ENCODE measurements at places on chromosomes 7 and 10.

- no peak for DNase-seq
Measured at GRCh38 chr10:21247592-21247991, 277.9 kb downstream of the SKIDA1 start.

- no peak for DNase-seq
Measured at GRCh38 chr7:129157651-129158050, 13.1 kb downstream of the TSPAN33 start.

- no peak for DNase-seq
Measured at GRCh38 chr10:3123571-3124411, 48.8 kb downstream of the PITRM1 start.

DNA sequence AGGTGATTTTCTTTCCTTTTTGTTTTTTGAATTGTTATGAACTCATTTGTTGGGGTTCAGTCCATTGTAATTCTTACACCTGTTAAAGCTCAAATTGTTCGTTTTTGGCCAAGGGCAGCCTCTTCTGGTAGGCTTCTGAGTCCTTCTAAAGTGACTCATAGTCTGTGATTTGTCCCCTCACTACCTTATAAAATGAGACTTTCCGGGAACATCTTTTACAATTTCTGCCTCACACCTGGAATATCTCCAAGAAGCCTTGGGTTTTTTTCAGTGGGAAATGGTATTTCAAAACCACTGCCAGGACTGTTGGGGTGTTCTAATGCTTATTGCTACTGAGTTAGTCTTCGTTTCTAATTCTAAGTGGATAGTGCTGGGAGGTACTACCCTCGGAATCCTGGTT lies 56.7 kb downstream of the BMPR1A start:
- DNase-seq: no peak

- DNase-seq: no peak
Measured at GRCh38 chr7:31490796-31491314, 23.0 kb upstream of the ITPRID1 start.

DNA sequence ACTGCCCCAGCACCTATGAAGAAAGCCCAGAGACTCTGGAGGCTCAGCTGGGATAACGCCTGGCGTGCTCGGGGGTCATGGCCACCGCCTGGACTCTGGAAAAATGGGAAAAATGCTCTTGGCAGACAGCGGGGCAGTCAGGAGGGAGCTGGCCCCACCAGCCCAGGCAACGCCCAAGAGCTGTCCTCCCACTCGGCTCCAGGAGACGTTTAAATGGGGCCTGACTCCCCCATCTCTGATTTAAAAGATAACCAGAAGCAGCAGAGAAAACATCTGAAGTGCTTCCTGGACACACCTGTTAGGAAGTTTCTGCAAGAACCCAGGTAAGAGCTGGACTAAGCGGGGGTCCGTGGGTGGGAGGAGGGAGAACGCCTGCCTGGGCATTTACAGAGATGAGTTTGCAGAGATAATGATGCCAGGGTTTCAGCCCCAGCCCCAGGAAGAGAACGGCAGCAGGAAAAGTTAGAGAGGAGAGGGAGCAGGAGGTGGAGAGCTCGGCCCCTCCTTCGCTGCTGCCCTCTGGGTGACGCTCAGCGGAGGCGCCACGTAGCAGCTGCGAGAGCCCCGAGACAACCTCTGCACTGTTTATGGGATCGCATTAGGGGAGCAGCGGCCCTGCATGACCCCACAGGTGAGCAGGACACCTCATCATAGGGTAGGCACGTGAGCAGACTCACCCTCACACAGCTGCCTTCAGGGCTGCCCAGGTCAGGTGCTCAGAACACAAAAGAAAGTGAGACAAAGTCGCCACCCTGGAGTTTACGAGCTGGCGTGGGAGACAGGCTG lies 83.5 kb upstream of the INSIG1 start:
- no peak for DNase-seq

DNA sequence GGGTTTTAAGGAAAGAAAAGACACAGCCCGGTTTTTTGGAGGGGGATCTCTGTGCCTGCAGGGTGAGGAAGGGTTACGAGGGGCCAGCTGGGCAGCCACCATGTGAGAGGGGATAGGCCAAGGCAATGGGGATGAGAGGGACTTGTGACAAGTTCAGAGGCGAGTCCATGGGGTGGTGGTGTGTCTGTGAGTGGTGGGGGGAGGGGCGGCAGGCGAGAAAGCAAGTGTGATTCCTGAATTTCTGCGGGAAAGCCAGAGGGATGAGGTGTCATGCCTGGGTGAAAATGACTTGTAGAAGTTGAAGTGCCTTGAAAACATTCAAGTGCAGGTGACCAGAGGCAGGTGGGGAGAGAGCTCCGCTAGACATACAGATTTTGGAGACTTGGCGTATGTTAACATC lies 61.0 kb upstream of the RNF32 start:
- no peak for DNase-seq

DNA sequence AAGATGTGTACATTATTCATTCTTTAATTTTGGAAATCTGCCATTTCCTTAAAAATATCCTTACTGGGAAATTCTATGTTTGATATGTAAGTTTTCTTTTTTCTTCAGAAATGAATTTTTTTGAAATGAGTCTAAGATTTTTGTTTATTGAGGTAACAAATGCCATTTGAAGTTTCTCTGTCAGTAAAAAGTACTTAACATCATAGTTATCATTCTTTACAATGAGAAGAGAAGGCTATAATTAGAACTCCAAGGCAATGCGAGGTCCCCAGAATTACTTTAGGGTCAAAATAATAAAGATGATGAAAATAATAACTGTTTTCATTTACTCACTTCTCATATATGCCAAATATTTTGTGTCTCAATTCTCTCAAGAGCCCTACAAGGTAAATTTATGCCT lies 37.0 kb upstream of the RHOBTB1 start:
- DNase-seq: no peak

GRCh38 chr7:130488392-130489139 lies 3.3 kb upstream of the MEST start:
- no peak for DNase-seq

DNA sequence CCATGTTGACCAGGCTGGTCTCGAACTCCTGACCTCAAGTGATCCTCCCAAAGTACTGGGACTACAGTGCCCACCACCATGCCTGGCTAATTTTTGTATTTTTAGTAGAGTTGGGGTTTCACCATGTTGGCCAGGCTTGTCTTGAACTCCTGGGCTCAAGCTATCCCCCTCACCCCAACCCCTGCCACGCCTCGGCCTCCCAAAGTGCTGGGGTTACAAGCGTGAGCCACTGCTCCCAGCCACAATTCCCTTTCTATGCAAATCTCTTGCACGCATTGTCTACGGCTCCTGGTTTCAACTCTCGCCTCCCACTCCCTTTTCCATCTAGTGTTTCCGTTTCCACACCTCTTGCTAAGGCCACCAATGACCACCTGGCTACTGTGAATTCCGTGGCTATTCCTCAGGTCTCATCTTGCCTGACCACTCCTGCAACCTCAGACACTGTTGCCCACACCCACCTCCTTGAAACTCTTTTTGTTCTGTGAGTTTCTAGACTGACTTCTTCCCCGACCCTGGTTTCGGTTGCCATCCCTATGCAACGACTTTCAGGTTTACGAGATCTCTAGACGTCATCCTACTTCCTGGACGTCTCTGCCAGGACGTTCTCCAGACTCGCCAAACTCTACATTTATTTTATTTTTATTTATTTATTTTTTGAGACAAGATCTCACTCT lies 3.4 kb downstream of the CLDN3 start:
- DNase-seq: no peak

GRCh38 chr7:155773531-155773930 lies 38.7 kb downstream of the SHH start:
- DNase-seq: no peak

DNA sequence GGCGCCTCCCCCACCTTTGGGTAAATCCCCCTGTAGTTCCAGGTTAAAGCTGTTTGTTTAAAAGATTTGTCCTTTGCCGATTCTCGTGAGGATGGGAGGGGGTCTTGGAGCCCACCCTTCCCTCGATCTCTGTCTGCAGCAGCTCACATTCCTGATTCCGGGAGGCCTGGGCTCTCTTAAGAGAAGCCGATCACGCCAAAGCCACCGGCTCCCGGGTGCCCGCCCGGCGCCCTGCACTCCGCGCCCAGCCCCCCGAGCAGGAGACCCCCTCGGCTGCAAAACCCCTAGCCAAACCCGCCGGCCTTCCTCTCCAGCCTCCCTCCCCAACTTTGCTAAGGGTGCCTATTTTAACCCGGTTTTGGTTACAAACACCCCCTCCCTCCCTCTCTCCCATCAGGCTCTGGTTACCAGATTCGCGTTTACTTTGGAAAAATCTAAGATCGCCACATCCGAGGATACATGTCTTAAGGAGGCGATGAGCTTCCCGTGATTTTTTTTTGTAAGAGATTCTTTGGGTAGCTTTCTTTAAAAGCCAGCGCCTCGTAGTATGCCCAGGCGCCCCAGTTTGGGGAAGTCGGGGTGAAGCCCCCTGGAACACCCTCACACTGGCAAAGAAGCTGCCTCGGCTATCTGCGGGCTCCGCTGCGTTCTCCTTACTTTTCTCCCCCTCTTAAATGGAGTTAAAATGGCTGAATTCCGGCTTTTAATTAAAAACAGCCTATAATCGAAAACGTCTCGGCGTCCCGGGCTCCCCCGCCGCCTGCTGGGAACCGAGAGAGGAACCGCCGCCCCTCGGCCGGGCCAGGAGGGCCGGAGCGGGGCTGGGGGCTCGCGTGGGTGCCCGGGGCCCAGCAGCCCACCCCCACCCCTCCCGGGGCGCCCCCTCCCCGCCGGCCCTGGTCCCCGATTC lies 983 bp downstream of the TNRC18 start:
- DNase-seq: no peak

- DNase-seq: no peak
Measured at GRCh38 chr7:64300641-64301405, 12.9 kb upstream of the ZNF736 start.

GRCh38 chr7:135509589-135509838 lies 388 bp downstream of the CNOT4 start:
- no peak for DNase-seq

DNA sequence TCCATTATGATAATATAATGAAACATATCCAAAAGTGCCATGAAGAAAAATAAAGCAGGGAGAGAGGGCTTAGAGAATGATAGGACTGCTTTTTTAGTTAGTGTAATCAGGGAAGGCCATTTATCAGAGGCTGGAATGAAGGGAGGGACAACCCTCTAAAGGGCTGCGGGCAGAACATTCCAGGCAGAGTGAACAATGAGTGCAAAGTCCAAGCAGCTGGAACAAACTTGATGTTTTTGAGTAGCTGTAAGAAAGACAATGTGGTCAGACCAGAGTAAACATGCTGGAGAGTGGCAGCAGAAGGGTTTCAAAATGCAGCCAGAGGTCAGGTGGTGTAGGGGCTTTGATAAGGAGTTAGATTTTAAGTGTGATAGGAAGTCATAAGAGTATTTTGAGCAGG lies 65.6 kb upstream of the CCDC6 start:
- no peak for DNase-seq

- no peak for DNase-seq
Measured at GRCh38 chr10:4633186-4633585, 192.8 kb upstream of the AKR1E2 start.

DNA sequence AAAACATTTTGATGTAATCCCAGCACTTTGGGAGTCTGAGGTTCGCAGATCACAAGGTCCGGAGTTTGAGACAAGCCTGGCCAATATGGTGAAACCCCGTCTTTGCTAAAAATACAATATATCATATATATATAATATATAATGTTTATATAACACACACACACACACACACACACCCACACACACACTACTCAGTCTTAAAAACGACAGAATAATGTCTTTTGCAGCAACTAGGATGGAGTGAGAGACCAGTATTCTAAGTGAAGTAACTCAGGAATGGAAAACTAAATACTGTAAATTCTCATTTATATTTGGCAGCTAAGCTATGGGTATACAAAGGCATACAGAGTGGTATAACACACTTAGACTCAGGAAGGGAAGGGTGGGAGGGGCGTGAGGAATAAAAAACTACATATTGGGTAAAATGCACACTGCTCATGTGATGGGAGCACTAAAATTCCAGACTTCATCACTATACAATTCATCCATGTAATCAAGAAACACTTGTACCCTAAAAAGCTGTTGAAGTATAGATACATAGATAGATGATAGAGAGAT lies 231.2 kb upstream of the SEMA3A start:
- DNase-seq: no peak

GRCh38 chr7:141433698-141434097 lies 117.5 kb upstream of the AGK start:
- no peak for DNase-seq

GRCh38 chr7:139396323-139396951 lies 36.7 kb downstream of the LUC7L2 start:
- no peak for DNase-seq
